ENCODE measurements at places on chromosomes 16 and 17.

GRCh38 chr16:20323591-20324117 is 3.7 kb downstream of the GP2 start:
- DNase-seq: no peak

- DNase-seq: no peak
Observed at GRCh38 chr16:54422159-54422558, 135.6 kb upstream of the IRX3 start.

DNA sequence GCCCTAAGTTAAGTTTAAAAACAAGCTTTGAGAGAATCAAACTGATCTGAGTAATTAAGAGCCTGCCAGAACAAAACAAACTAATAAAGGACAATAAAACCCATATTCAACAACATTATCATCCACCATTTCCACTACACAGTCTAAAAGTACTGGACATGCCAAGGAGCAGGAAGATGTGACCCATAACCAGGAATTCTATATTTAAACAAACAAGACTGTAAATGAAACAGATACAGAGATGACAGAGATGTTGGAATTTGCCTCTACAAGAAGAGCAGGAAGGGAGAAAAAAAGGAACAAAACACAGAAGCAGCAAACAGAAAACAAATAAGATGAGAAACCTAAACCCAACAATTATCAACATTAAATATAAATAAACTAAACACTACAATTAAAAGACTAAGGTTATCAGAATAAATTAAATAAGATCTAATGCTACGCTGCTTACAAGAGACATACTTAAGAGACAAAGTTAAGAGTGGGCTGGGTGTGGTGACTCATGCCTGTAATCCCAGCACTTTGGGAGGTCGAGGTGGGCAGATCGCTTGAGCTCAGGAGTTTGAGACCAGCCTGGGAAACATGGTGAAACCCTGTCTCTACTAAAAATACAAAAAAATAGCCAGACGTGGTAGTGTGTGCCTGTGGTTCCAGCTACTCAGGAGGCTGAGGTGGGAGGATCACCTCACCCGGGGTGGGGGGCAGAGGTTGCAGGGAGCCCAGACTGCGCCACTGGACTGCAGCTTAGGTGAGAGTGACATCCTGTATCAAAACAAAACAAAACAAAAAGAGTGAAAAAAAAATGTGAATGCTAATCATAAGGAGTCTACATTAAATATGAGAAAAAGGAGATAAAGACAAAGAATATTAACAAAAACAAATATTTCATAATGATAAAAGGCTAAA is 50.6 kb downstream of the CREBBP start:
- DNase-seq: no peak

DNA sequence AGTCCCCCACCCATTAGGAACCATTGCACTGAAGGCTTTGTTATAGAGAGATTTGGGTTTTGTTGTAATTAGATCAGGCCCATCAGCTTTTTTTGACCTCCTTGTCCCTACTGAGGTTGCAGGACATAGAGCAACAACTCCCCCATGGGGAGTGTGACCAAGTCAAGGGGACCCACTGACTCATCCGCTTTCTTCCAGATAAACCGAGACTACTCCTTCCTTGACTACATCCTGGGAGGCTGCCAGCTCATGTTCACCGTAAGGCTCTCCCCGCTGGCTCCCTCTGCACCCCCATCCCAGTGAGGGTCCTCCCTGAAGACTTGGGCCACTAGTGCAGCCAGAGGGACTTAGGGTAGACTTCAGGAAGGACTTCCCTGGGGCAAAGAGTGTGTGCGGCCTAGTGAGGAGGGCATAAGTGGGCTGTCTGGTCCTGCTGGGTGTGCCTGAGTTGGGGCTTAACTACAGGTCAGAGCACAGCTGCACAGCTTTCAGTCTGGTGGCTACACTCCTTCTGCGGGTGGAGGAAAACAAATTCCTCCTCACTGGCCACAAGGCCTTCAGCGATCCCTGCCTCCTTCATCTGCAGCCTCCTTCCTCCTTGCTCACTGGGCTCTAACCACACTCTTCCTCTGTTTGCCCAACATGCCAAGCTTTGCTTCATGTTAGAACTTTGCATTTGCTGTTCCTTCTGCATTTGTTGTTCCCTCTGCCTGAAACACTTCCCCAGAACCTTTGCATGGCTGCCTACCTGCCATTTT is 31.0 kb downstream of the CPNE2 start:
- DNase-seq: no peak

DNA sequence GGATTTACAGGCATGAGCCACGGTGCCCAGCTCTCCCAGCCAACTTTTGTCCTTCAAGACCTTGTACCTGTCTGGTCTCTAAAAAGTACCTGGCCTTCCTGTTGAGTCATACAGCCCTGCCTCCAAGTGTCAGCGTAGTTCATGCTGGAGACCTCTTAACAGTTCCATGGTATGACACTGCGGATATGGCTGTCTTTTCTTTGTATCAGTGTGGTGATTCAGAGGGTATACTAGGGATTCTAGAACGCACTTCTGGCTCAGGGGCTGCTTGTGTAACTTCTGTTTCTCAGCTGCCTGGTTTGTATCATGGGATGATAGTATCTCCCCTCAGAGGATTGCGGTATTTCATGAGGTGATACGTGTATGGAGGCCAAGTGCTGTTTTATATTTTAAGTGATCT is 2.0 kb upstream of the TMEM11 start:
- peak; percentile 86 for DNase-seq

DNA sequence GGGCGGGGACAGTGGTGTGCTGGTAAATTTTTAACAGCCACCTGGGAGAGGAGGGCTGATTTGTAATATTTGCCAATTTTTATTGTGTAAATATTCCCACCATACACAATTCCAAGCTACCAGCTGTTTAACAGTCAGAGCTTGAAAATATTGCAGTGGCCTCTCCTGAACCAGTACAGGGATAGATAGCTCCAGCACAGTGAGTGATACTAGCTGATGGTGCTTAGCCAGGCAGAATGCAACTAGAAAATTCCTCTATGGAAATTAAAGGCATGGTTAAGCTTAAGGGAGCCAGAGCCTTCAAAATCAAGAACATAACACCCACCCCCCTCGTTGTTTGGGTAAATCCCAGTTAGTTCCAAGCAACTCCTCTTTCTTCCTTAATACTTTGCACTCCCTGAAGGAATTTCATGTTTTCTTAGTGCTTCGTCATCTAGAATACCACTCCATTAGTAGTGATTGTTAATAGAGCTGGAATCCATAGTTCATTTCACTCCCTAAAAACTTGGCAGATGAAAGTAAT is 96.6 kb downstream of the CYB561 start:
- no peak for DNase-seq

- peak; percentile 20 for DNase-seq
Observed at GRCh38 chr16:1188432-1189189, 35.7 kb downstream of the CACNA1H start.

DNA sequence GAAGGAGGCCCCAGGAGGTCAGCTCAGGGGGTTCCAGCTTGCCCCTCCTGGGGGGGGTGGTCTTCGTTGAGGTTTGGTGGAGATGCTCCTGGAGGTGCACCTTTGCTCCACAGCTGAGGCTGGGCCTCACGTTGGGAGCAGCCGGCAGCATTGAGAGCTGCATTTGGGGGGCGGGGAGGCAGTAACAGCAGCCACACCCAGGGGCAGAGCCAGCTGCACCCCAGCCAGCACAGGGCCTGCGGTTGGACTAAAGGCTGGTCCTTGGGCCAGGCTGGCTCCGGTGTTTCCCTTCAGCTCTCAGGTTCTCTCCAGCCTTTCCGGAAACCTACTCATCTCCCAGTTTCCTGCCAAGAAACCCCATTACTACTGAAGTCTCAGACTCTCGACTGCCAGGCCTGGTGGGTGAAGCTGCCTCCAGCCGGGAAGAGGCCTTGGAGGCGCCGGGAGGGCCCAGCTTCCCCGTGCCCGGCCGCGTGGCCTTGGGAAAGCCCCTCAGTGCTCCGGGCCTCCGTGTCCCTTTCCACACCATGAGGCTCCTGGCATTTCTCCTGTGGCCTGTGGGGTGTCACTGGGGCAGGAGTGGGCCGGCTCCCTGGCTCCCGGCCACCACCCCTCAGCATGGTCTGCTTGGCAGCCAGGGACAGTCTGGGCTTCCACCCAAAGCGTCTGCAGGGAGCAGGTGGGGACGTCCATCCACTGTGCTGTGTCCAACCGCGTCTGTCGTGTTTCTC is 14.0 kb upstream of the BAIAP2 start:
- peak; percentile 45 for DNase-seq
